Right renal cortex interstitium (tissue), 3 donors: ENCODE measurements at places on chromosomes 11 and 22.

DNA sequence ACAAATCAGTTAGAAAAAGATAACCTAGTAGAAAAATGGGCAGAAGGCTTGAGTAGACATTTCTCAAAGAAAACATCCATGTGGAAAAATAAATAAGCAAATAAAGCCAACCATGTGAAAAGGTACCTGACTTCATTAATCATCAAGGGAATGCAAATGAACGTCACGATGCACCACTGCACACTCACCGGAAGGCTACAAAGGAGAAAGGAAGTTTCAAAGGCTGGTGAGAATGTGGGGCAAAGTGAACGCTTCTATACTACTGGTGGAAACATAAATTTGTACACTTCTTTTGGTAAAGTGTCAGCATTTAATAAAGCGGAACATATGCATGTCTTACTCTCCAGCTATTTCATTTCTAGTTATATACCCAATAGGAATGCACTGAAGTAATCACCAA is 166.8 kb downstream of the CSNK2A3 start:
- DNase-seq: no peak

DNA sequence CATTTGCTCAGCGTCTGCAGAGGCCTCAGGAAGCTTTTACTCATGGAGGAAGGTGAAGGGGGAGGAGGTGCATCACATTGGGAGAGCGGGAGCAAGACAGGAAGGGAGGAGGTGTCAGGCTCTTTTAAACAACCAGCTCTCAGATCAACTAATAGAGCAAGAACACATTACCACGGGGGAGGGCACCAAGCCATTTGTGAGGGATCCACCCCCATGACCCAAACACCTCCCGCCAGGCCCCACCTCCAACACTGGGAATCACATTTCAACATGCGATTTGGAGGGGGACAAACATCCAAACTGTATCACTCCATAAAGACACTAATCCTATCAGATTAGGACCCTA is 18.9 kb upstream of the THY1 start:
- no peak for DNase-seq

DNA sequence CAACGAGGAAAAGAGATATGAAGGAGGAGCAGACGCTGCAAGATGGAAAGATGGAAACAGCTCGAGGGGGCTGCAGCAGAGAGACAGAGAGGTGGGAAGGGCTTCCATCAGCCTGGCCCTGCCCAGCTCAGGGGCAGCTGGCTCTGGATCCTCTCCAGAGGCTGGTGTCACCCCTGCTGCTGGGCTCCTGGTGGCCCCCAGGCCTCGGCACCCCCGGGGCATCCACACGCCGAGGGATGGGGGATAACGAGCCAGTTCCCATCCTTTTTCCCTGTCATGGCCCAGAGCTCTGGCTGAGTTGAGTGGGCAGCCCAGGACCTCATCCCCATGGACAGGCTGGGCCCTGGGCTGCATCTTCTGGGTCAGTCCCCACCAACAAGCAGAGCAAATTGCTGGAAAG is 102.3 kb downstream of the ST3GAL4 start:
- DNase-seq: no peak

- no peak for DNase-seq
Measured at GRCh38 chr11:119373059-119373920, 8.2 kb downstream of the USP2 start.

- DNase-seq: no peak
Measured at GRCh38 chr22:33580310-33580709, 340.0 kb downstream of the LARGE1 start.
